ENCODE measurements at places on chromosomes 2 and 18. TPM values are rescaled to one million over a fixed set of nuclear protein-coding genes. Genes with fewer than 3 reads are reported as not detected.
A peak's percentile ranks its signal among the peaks of the same experiment; 100 is the strongest.

- no peak for DNase-seq
These were observed 43.2 kb downstream of the CYB5A start for GRCh38 chr18:74248595-74248994.

GRCh38 chr2:229553091-229553490 lies 161.3 kb downstream of the DNER start:
- DNase-seq: no peak

GRCh38 chr2:47602996-47603395 lies 179.9 kb upstream of the MSH6 start:
- no peak for DNase-seq

DNA sequence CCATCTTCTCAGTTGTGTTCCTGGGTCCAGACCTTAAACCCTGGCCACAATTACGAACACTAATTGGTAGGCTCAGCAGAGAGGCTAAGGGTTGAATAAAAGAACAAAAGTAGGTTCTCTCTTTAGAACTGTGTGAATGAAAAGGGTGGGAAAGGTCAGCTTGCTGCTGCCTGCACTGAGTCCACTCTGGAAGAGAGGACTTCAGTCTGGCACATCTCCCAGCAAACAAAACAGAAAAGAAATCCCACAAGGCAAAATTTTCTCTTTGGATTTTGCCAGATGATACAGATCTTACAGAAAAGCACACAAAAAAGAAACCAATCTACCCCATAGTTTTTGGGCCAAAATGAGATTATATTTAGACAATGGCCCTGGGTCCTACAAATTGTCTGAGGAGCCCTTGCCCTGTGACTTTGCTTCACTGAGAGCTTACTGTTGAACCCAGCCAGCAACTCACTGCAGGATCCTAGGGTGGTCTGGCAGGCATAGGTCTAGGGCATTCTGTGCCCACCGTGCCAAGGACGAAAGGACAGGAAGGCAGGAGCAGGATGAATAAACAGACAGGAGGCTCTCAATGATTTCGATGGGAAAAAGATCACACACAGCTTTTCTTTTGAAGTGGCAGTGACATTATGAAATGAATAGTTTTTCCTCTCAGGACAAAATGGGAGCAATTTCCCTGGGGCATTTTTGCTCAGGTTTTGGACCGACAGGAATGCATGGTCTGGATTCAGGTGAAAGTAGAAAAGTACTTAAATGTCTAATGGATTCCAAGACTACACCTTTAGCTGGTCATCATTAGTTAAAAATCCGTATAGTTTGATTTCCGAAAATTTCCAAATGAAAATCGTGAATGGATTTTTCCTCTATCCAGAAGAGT lies 68.4 kb upstream of the STAM2 start:
- DNase-seq: no peak

DNA sequence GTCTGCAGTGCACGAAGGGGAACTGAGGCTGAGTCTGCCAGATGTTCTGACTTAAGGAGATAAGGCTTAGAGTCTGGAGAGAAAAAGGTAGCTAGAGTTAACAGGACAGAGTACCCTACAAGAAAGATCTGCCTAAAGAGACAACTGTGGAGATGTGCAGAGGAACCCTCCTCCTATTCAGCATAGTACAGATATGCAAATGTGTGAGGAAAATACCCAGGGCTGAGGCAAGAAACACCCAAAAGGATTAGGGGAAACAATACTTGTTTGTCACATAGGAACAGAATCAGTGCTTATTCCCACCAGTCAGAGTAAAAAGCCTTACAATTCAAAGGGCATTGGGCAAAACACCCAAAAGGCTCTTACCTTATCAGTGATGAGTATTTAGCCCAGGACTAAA lies 67.8 kb downstream of the SS18 start:
- no peak for DNase-seq

DNA sequence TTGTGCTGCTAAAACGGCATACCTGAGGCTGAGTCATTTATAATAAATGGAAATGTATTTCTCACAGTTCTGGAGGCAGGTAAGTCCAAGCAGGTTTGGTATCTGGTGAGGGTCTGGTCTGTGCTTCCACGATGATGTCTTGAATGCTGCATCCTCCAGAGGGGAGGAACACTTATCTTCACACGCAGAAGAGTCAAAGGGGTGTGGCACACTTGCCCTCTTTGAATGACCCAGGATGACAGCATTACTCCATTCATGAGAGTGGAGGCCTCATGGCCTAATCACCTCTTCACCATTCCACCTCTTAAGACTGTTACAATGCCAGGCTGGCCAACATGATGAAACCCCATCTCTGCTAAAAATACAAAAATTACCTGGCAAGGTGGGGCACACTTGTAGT lies 61.0 kb downstream of the NCAPH start:
- DNase-seq: no peak

DNA sequence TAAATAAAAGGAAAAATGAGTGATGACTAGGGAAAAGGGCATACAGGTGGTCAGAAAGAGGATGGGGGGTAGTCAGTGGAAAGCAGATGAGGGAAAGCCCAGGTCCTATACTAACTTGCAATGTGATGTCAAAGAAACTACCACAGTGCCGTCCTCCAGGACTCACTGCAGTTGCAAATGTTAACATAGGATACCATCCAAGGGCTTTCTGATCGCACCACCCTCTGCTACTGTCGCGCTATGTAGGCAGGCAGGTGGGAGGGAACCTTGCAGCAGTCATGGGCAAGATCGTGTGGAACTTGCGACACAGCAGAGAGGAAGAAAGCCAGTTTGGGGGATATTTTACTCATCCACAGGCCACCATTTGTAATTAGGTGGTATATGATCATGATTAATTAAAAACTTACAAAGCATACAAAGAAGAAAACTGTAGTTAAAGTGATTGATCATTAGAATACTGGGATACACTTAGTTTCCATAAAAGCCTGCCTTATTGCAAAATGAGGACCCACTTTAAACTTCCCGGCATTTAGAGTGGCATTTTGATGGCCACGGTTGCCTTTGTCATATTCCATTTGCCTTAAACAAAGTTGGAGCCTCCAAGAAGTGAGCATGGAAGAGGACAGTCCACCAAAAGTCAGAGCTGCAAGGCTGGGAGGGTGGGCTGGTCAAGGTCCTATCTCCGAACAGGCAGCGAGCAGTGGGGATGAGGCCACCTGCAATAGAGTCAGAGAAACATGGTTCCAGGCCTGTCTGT lies 8.5 kb upstream of the ROCK2 start:
- no peak for DNase-seq

DNA sequence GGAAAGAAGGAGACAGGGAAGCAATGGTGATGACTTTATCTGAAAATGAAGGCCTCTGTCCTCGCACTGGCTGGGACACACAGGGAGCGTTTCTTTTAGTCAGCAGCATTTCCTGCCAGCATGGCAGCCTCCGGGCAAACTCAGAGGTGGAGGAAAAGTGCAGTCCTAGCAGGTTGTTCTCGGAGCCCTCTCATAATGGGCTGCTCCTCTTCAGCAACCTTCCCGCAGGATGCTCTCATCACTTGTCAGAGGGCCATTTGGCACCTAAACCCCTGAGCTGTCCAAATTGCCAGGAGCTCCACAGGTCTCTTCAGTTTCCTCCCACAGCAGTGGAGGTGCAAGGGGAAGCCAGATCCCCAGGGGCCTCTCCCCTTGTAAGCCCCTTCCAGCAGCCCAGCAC lies 6.2 kb downstream of the STK39 start:
- no peak for DNase-seq

DNA sequence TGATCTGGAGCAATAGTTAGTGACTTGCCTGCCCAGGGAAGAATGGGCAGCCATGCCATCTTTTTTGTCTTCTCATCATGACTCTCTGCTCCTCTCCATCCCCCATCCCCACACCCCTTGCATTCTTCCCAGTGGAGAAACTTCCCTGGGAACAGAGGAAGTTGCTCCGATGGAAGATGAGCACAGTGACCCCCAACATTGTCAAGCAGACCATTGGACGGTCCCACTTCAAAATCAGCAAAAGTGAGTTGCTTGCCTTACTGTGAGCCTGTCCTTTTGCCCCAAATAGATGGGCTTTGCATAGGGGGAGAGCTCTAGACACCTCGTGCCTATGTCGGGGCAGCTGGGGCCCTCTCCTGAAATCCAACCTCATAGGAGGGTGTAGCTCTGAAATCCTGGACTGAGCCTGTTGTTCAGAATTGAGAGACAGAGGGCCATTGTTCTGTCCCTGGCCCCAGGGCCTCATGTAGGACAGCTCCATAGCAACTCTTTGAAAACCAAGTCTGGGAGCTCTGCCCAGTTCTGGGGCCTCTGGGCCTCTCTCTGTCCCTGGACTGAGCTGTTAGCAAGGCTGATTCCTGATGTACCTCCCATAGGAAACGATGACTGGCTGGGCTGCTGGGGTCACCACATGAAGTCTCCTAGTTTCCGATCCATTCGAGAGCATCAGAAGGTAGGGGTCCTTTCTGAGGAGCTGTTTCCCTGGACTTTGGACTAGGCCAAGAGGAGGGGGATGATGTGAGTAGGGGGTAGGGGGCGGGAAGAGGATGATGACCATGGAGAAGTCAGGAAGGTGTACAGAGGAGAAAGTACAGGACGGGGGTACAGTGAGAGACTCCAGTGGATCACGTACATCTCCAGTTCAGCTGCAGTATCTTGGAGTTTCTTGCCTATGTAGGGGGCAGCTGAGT lies 35.2 kb downstream of the TTLL4 start:
- DNase-seq: peak; percentile 38

DNA sequence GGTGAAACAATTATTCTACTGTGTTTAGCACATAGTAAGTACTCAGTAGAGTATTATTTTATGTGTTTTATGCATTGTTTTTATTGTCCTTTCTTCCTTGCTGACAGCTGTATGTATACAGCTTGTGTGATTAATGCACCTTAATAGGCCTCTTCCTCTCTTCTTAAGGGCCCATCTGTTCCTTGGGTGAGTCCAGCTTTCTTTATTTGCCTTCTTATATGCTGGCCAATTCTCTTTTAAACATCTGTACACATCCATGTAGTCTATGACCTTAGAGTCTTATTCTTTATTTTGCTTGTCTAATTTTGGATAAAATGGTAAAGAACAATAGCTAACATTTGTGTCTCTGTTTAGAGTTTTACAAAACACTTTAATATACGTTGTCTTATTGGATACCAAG lies 333.7 kb upstream of the MEIS1 start:
- no peak for DNase-seq

DNA sequence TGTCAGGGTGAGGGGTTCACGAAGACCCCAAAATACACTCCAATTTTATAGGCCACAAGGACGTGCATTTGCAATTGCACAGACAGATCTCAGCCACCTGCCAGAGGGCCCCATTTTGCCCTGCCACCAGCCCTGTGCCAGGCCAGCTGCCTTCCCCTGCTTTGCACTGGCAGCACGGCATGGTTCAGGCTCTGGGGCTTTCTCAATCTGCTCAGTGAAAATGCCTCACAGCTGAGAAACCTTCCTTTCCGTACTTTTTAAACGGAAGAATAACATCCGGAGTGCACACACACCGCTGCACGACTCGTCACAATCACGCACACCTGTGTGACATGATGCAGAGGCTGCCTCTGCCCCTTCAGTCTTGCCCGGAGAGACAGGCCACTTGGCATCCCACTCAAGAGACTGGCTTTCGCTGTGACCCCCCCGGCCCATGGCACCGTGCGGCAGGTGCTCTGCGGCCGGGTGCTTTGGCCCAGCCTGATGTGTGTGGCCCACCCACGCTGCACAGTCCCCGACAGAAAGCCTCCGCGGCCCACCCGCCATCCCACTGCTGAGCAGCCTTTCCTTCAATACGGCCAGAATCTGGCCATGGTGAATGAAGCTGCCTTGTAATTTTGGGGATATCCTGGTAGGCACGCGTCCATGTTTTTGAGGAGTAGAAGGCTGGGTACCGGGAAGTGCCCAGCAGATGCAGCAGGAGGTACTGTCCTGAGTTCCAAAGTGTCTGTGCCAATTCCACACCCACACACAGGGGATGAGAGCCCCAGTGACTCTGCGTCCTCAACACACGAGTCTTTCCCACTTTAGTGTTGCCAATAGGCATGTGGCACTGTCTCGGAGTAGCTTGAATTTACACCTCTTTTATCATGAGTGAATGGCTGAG lies 88.8 kb downstream of the USP40 start:
- DNase-seq: no peak

- DNase-seq: no peak
These were observed 1.1 kb downstream of the MAP3K20 start for GRCh38 chr2:173076581-173077345.

GRCh38 chr2:10481666-10482157 lies 33.6 kb upstream of the ODC1 start:
- DNase-seq: no peak

DNA sequence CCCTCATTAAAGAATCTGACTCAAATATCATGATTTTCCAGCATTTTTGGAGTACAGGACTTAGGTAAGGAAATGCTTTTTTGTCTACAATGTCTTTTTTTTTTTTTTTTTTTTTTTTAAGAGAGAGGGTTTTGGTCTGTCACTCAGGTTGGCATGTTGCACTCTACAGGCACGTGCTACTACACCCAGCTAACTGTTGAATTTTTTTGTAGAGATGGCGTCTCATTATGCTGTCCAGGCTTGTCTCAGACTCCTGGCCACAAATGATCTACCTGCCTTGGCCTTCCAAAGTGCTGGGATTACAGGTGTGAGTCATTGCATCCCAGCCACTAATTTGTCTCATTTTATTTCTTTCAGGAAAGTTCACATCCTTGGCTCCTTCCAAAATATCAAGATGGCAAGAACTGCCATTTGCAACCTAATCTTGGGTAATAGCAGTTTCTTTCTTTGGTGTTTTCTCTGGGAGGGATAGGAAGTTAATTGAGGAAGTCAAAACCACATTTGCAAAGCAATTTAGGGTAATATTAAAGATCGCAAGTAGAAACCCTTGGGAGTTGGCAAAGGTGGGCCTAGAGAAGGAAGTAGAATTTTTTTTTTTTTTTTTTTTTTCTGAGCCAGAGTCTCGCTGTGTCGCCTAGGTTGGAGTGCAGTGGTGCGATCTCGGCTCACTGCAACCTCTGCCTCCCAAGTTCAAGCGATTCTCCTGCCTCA lies 15.5 kb downstream of the PNO1 start:
- DNase-seq: no peak

- DNase-seq: peak; percentile 67
These were observed 337.4 kb downstream of the PTPRM start for GRCh38 chr18:7904529-7904928.

BCL2 gene
- 2.9 TPM for total RNA-seq

SLC9A2 gene
- 0.19 TPM for total RNA-seq

COA5 gene
- total RNA-seq: 28.0 TPM

PRKAG3 gene
- total RNA-seq: not detected

CAPN14 gene
- not detected for total RNA-seq
